NCI-H1105 (cell line): ENCODE measurements at places on chromosomes 11 and 22.

GRCh38 chr22:33379836-33380235 is 321.7 kb upstream of the SYN3 start:
- no peak for DNase-seq

DNA sequence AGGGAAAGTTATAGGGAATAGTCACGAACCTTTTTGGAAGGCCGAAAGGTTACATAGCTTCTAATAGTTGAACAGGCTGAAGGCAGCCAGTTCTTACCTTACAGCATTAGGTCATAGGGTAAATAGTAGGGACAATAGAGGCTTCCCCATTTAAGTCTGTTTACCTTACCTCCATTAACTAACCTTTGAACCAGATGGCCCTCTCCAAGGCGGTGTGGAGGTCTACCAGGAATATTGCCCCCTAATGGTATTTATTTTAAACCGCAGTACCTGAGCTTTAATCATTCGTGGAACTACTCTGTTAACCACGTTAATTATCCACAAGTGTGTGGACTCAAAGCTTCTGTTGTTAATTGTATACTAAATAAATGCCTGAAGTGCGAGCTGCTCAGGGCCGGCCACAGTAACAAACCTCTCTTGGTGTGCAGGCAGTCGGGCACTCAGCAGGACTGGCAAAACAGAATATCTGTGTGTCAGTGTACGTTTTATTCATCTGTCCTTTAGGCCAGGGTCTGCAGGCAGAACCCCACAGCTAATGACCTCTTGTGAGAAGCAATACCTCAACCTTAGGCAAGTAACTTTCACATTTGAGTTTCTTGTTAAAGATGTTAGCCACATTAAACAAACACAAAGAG is 81.7 kb downstream of the PRCP start:
- no peak for DNase-seq

DNA sequence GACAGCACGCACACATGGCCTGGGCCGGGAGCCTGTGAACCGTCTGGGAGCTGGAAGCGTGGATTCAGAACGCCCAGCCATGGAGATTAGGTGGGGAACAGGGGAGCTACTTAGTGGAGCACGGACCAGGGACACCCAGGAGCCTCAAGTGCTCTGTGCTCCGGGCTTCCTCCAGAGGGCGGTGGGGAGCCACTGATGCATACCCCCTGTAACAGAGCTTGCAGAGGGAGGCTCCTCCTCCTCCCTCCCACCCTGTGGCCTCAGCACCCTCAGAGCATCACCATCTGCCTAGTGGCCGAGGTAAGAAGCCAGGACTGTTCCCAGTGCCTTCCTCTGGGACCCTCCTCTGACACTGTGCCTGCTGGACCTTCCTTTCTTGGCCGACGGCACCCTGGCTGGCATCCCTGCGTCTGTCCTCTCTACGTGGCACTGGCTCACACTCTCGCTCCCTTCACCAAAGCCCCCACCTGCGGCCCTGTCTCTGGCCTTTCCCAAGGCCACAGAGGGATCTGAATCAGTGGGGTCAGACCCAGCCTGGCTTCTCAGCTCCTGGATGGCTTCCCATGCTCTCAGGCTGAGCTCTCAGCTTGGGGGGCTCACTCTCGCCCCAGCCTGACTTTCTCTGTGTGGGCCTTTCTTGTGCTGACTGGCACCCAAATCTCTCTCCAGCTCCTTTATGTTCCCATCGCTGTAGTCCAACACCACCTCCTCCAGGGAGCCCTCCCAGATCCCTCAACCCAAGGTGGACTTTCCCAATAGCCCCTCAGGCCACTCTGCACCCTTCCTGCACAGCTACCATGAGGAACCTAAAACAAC is 780.9 kb downstream of the BRD1 start:
- DNase-seq: peak; percentile 57

DNA sequence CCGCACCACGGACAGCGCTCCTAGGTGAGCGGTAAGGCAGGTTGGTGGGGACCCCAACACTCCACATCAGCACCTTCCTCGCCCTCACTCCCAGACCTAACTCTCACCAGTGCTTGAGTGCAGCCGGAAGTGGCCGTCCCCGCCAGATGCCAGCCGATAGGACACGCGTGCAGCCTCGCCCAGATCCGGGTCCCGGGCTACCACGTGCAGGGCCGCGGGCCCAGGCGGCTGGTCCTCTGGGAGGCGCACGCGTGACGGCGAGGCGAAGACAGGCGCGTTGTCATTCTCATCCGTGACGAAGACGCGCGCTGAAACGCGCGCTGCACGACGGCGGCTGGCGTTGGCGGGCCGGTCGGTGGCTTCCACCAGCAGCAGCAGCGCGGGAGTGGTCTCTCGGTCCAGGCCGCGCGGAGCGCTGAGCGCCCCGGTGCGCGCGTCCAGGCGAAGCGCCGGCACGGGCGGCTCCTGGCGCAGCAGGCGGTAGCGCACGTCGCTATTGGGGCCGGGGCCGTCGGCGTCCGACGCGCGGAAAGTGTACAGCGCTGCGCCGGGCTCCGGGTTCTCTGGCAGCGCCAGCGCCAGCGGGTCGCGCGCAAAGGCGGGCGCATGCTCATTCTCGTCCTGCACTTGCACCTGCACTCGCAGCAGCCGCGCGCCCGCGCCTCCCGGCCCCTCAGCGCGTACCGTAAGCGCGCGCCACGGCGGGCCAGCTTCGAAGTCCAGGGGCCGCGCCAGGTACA is 10.8 kb upstream of the TPP1 start:
- no peak for DNase-seq

DNA sequence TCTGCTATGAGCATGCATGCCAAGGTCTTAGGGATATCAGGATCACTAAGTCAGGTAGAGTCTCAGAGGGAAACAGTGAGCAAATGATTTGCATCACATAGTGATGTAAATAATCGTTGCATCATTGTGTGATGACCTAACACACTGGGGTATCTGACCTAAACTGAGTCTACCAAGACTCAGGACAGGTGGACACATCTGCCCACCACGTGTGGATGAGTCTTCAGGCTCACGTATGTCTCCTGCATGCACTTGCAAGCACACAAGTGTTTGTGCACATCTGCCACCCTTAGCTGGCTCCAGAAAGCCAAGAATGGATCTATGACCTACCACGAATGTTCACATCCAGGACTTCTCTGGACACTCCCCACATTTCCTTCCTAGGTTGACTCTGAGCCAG is 111.2 kb downstream of the FEZ1 start:
- no peak for DNase-seq

- no peak for DNase-seq
Measured at GRCh38 chr11:131546218-131546895, 175.9 kb downstream of the NTM start.

DNA sequence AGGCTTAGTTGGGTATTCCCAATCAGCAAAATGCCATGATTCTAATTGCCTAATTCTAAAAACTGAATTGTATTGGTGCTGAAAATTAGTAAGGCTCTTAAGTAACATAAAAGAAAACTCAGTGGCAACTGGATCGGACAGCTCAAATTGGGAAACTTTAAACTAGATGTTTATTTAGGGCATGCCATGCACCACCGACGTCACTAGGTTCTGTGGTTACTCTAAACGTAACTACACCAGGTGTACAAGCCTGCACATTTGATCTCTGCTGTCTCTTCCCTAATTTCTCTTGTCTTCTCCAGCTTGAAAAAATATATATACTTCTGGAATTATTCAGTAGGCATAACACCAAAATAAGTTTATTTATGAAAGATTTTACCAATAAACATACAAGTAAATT is 378.2 kb downstream of the DCDC1 start:
- no peak for DNase-seq
